AG10803 (cell line): ENCODE measurements at places on chromosomes 12 and 14.
A peak's percentile ranks its signal among the peaks of the same experiment; 100 is the strongest.

DNA sequence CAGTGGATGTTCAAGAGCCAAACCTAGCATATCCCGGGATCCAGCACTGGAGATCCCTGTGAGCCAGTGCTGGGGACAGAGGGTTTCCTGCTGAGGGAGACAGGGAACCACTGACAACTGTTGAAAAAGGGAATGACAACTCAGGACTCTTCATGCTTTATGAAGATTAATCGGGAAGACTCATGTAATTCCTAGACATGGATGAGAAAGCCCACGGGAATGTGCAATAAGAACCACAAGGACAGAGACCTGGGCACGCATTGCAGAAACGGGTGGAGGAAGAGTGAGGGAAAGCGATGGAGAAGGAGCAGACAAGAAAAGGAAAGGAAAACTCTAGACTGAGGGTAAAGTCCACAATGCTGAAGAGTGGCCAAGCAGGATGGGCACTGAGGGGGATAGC lies 296.0 kb downstream of the PCNX1 start:
- peak; percentile 68 for DNase-seq

GRCh38 chr12:51374361-51374760 lies 16.8 kb downstream of the GALNT6 start:
- no peak for DNase-seq

GRCh38 chr12:120331390-120331789 lies 3.8 kb upstream of the PLA2G1B start:
- no peak for DNase-seq

GRCh38 chr12:24255920-24256665 lies 306.6 kb upstream of the SOX5 start:
- DNase-seq: no peak
